Regular cardiac myocyte (primary cell): ENCODE measurements at places on chromosomes 4 and X. TPM values are rescaled to one million over a fixed set of nuclear protein-coding genes. Genes with fewer than 3 reads are reported as not detected.

The SMR3B gene
- total RNA-seq, result not detected in 2 replicates

The MAGEA1 gene
- total RNA-seq, result not detected in 2 replicates

The AFM gene
- not detected in 2 replicates for total RNA-seq

The UPF3B gene
- total RNA-seq, result 0.85 and 1.5 TPM in 2 replicates

The DGKK gene
- total RNA-seq, result not detected in 2 replicates

The TMSB15B gene
- 2.5 and 2.8 TPM in 2 replicates for total RNA-seq

The WDFY3 gene
- total RNA-seq, result 70.5 and 78.6 TPM in 2 replicates

The CTAG1A gene
- not detected in 2 replicates for total RNA-seq

The PRDX4 gene
- total RNA-seq, result 147 and 309 TPM in 2 replicates

The GASK1B gene
- 33.0 and 81.7 TPM in 2 replicates for total RNA-seq

The ING2 gene
- 12.7 and 15.5 TPM in 2 replicates for total RNA-seq
